ENCODE measurements at places on chromosomes 3 and 15.

DNA sequence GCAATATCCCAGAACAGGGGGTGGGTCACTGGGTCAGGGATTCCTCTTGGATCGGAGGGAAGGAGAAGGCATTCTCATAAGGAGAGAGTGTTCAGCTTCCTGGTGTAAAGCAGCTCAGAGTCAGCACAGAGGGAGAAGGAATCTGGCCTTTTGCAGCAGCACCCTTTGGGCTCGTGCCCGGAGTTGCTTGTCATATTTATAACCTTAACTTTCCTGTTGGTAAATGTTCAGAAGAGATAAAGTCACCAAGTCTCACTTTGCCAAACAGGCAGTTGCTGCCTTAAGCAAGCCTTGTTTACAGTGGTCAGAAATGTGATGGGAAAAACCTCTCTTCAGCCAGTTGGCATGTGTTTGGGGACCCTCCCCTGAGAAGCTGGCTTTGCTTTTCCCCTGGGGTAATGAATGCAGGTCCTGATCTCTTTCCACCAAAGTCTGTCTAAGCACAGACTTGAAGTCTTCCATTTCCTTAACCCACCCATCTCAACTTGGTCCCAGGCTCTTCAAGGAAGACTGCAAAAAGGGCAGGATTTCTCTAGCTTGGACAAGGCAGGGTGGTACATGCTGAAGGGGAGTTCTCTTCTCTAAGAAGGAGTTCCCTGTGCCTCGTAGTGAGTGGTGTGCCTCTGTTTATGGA is 206.9 kb upstream of the BHLHE40 start:
- no peak for DNase-seq

DNA sequence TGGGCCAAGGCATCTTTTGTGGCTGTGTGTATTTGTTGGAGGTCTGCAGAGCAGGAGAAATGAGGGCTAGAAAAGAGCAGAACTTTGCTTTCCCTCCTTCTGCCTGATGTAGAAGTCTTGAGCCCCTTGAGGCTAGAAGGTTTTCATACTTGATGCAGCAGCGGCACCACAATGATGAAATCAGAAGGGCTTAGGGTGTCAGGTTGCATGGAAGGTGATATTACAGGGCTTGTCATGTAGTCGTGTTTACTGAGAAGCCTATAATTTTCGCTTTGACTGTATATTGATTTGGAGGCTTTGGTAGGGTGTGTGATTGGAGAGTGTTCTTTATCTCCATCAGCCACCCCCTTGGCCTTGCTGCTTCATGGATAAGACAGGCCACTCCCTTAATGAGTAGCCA is 339.8 kb downstream of the THSD4 start:
- no peak for DNase-seq

- no peak for DNase-seq
These were observed 10.5 kb downstream of the NKTR start for GRCh38 chr3:42610976-42611375.

DNA sequence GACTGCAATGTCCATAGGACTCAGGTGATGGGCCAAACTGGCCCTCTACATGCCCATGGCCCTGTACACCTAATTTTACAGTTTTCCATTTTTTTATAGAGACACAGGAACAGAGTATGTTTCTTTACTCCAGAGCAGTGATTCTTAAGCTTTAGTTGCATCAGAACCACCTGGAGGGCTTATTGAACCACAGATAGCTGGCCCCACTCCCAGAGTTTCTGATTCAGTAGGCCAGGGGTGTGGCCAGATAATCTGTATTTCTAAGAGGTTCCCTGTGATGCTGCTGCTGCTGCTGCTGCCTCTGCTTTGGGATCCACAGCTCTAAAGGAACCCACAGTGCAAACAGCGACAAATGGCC is 5.1 kb downstream of the RBP1 start:
- no peak for DNase-seq

- no peak for DNase-seq
These were observed 106.2 kb upstream of the AGTR1 start for GRCh38 chr3:148591525-148591924.

DNA sequence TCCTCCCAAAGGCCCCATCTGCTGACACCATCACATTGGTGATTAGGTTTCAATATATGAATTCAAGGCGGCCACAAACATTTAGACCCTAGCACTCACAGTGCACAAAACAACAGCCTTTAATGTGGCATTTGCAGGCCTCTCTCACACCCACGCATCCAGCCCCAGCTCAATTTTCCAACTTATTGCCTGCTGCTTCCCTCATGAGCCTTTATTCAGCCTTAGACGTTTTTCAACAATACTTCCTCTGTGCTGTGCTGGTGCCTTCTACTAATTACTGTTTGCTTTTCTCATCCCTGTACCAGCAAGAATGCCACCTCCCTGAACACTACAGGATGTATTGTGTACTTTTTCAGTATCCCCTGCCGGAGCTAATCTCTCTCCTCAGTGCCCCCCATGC is 334.6 kb downstream of the GABRB3 start:
- DNase-seq = no peak

- DNase-seq = no peak
These were observed 9.9 kb upstream of the CCDC54 start for GRCh38 chr3:107367353-107367752.

Measured in activated B cell treated with CpG ODN at 0.5 μM for 24 hours (primary cell).